NCI-H2029 treated with DMSO at 0.1 percent for 48 hours (cell line): ENCODE measurements at places on chromosomes 5 and 9.

DNA sequence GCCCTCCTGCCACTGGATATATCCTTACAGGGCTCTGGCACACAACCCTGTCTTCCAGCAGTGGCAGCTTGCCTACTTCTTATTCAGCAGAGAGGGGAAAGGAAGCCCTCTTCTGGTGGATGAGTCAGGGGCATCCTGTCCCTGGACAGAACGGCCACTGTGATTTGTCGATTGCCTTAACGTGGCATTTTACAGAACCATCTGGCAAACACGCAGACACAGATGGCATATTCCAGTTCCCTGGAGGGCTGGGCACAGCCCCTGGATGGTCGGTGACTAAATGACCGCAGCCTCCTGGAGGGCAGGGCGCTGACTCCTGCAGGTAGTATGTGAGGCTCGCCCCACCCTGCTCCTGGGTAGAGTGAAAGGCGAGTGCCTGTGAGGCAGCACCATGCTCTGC is 62.1 kb downstream of the DCP2 start:
- no peak for DNase-seq

DNA sequence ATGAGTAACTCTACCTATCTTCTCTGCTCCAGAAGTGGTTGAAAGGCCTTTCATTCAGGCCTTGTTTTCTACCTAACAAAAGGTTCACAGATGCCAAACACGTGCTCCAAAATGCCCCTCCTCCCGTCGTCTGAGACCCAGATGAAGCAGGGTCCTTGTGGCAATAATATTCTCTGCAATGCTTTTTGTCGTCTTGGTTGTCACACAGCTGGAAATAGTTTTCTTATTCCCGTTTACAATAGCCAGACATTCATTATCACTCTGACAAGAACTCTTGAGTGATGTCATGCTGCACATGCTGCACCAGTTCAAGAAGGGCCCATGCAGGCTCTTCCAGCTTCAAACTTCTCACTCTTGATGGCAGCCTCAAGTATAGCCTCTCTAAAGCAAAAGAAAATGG is 7.8 kb downstream of the LPAR1 start:
- no peak for DNase-seq

DNA sequence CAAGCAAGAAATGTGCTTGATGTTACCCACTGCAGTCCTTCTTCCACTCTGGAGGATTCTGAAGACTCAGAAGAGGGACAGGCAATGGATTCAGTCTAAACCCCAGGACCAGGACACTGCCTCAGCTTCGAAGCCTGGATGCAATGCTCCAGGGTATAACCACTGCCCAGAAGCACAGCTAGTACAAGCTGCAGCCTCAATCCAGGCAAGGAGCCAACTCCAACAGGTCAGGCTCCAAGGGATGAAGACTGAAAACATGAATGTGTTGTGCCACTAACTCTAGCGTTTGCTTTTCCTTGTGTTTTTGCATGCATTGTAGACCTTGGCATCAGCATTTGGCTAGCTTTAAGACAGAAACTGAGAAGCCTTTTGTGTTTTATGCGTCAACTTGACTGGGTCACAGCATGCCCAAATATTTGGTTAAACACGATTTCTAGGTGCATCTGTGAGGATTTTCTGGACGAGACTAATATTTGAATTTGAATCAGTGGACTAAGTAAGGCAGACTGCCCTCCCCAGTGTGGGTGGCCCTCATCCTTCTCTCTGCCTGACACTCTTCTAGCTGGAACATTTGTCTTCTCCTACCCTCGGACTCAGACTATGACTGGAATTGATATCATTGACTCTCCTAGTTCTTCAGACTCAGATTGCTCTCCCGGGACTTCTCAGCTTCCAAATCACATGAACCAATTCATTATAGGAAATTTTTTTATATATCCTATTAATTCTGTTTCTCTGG is 20.5 kb upstream of the GPX3 start:
- peak; percentile 28 for DNase-seq

DNA sequence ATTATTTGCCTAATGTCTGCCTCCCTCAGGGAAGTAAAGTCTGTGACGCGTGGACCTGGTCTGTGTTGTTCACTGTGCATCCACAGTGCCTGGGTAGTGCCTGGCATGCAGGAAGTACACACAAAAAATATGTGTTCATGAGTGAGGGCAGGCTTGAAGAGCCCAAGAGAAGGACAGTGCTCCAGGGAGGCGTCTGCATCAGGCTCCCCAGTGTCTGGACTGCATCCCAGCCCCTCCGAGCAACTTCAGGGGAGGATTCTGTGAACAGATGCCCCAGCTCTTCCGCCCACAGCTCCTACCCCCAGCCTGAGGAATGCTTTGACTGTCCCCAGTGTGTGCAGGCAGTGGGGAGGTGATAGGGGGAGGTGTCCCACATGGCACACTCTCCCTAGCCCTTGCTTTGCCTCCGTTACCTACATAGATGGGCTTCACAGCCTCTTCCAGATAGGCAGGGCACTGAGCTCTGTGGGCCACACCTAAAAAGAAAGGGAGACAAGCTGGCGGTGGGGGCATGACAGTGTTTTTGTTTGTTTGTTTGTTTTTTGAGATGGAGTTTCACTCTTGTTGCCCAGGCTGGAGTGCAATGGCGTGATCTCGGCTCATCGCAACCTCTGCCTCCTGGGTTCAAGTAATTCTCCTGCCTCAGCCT is 25.4 kb downstream of the IRF1 start:
- no peak for DNase-seq

DNA sequence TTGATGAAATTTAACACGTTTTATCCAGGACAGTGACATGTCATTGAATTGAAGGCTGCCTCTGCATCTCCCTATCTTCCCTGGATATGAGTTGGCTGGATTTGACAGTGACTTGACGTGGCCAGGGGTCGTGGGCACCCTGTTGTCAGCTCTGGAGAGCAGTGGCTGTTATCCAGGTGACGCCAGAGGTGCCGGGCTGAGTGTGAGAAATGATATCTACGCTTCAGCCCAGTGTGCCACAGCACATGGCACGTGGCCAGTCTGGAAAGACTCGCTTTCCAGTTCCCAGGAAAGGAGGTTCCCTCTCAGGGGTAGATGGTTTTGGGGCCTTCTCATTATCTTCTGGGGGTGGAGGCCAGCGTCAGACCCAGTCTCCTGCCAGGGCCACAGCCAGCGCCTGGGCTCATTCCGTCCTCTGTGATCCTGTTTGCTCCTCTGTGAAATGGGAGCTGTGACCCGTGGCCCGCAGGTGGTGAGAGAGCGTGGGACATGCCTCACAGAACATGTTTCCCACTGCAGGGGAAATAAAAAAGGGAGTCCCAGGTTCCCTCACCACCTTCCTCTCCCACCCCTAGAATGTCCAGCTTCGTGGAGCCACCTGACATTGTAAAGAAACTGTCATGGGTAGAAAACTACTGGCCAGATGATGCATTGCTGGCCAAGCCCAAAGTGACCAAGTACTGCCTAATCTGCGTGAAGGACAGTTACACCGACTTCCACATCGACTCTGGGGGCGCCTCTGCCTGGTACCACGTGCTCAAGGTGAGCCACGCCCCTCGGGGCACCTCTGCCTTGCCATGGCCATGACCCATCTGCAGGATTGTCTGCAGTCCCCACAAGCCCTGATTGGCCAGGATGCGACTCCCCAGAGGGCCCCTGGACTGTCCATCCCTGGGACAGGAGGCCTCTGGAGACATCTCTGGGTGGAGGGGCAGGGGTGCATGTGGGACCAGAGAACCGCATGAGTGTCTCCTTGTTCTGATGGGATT is 76.5 kb downstream of the PHF2 start:
- DNase-seq = no peak

DNA sequence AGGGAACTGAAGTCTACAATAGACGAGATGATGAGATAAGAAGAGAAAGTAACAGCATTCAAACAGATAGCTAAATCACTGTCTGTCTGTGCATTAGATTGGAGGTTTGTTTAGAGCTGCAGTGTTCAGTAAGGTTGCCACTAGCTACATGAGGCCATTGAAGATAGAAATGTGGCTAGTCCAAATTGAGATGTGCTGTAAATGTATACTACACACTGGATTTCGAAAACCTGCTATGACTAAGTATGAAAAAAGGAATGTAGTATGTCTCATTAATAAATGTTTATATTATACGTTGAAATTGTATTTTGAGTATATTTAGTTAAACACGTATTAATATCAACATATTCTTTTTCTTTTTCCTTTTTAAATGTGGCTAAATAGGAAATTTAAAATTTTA is 142.1 kb downstream of the XRCC4 start:
- no peak for DNase-seq

DNA sequence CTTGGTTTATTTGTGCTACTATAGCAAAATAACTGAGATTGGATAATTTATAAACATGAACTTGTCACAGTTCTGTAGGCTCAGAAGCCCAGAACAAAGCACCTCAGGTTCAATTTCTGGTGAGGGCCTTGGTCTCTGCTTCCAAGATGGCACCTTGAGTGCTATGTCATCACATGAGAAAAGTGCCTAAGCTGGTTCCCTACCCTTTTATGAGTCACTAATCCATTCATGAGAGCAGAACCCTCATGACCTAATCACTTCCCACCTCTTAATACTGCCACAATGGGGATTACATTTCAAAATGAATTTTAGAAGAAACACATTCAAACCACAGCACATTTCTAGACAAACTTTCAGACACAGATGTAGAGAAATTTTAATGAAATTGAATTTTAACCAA is 98.2 kb upstream of the PRSS3 start:
- no peak for DNase-seq

- DNase-seq = no peak
These were observed 14.4 kb upstream of the ORM1 start for GRCh38 chr9:114308361-114308950.

GRCh38 chr5:74401281-74401945 is 239.1 kb downstream of the ENC1 start:
- no peak for DNase-seq

DNA sequence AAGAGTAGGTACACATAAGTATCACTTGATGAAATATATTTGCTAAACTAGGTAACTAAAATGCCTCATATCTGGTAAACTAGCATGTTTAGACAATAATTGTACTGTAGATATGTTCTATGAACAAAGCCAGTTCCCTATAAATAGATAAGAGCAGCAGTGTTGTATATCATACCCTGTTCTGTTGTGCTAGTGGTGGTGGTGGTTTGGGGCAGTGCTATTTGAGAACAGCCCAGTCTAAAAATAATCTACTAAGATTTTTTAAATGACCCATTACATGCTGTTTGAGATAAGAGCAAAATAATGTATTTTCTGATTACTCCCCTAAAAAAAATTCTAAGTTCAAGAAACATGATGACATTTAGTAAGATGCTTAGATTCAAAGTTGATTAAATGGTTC is 829.2 kb upstream of the DMAC1 start:
- DNase-seq = no peak

- DNase-seq = no peak
These were observed 73.4 kb downstream of the HABP4 start for GRCh38 chr9:96523374-96523773.

DNA sequence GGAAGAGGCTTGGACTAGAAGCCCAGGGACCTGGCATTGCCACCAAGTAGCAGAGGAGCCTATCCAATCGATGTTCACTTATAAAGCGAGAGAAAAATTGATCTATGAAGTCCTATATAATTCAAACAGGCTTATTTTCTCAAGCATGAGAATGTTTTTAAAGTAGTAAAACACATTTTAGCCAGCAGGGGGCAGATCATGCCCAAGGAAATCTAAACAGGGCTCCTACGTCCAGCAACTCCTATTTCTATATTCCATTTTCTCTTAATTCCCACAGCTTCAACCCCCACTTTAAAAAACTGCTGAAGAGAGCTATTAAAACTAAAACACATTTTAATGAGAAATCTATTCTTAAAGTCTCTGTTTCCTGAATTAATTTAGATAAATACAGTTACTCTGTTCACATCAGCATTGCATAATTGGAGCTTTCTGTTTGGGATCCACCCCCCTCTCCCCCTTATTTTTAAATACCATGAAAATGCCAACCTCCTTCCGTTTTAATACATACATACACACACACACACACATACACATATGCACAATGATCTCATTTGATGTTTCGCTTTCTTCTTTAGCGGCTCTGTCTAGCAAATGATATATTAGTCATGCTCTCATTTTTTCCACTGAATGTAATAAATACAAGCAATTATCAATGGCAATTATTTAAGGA is 144.9 kb downstream of the MYO10 start:
- DNase-seq = peak; percentile 56

DNA sequence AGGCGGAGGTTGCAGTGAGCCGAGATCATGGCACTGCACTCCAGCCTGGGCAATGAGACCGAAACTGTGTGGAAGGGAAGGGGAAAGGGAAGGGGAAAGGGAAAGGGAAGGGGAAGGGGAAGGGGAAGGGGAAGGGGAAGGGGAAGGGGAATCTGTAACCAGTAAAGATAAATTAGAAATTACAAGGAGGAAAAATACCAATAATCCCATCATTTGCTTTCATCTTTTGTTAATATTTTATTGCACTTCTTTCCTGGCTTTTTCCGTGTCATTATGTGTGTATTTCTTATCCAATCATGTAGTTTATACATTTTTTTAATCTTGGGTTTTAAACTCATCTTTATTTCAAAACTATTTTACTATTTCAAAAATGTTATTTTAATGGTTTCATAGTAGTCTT is 29.6 kb upstream of the MRPS30 start:
- DNase-seq = no peak

DNA sequence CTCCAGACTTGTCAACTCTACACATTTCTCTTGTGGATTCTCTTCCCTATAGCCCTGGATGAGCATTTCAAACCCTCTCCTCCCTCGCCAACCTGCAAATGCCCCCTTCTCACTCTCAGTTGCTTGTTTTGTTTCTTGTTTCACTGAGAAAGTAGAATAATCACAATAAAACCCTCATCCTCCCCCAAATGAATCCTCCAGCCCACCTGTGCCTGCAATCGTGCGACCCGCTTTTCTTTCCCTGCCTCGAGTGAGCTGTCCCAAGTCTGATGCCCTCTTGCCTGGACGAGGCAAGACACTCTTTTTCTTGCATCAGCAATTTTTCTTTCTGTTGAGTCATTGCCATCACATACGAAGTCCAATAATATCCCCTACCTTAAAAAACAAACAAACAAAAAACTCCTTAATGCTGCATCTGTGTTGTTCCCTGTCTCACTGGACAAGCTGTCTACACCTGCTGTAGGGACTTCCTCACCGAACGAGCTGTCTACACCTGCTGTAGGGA is 3.7 kb upstream of the CACNA1B start:
- DNase-seq = no peak

- DNase-seq = no peak
These were observed 129.9 kb downstream of the TLE4 start for GRCh38 chr9:79701651-79702050.

DNA sequence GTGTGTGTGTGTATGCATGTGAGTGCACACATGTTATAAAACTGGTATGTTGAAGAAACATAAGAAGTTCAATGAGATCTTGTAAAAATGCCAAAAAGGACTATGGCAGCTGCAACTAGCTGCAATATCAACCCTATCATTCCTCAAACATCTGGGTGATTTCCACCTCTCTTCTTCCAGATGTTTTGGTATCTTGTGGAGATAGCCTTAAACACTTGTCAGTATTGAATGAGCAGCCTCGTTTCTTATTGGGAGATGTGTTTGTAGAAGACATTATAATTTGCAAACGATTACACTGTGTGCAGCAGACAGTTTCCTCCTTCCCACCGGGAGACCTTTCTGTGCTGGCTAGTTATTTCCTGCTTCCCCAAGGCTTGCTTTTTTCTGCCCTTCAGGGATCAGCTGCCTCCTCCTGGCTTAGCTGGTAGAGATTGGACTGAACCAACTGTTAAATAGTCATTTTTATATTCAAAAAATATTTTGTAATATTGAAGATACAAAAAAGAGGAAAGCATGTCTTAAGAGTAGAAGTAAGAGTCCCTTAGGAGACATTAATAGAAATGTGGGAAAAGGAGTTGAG is 168.4 kb upstream of the MPDZ start:
- DNase-seq = no peak

GRCh38 chr5:160976181-160976580 is 124.2 kb upstream of the ATP10B start:
- no peak for DNase-seq
